ENCODE measurements at places on chromosomes 4 and X.

- no peak for DNase-seq
Measured at GRCh38 chr4:1241466-1241935, 7.4 kb downstream of the CTBP1 start.

GRCh38 chrX:7926914-7927258 lies 327 bp downstream of the PNPLA4 start:
- no peak for DNase-seq

- DNase-seq: no peak
Measured at GRCh38 chr4:78756137-78756536, 20.0 kb upstream of the BMP2K start.

DNA sequence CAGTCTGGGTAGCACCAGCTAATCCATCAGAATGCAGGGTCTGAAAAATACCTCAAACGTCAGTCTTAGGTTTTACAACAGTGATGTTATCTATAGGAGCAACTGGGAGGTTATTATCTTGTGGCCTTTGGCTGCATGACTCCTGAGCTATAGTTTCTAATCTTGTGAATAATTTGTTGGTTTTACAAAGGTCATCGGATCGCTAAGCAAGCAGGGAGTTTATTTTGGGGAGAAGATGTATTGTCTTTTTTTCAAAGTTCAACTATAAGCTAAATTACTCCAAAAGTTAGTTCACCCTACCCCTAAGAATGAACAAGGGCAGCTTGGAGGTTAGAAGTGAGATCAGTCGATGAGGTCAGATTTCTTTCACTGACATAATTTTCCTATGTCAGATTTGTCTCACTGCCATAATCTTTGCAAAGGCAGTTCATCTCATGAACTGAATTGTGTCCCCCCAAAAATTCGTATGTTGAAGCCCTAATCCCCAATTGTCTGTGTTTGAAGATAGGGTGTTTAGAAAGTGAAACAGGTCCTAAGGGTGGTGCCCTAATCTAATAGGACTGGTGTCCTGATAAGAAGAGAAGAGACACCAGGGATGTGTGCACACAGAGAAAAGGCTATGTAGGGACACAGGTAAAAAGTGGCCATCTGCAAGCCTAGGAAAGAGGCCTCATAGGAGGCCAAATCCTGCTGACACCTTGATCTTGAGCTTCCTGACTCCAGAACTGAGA lies 175.8 kb upstream of the GALNT7 start:
- DNase-seq: no peak

- DNase-seq: no peak
Measured at GRCh38 chrX:13581554-13581953, 12.2 kb downstream of the EGFL6 start.

DNA sequence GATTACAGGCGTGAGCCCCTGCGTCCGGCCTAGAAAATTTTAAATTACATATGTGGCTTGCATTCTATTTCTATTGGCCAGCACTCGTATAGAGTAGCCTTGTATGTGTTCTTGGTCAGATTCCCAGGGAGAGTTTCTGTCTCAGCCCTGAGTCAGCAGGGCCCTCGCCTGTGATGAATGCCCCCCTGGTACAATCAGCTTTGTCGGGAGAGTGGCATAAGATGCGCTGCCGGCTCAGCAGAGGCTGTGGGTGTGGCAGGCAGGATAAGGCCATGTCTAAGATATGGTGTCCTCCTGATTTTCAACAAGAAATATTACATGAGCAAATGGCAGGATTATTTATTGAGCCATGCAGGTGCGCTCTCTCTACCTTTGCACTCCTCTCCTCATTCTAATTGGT lies 1.6 kb upstream of the REELD1 start:
- no peak for DNase-seq

DNA sequence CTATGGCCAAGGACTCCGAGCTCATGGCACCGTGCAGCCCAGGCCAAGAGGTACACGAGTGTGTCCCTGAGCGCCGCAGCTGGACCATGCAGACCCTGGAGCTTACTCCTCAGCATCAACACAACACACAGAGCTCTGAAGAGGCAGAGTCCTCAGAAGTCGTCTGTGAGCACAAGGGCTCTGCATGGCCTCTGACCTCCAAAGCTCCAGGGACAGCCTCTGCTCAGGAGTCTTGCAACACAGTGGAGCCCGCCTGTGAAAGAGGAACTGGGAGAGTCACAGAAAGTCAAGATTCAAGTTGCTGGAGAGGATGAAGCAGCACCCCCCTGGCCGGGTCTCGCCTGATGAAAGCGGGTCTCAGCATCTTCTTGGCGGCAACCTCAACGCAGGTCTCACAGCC lies 2.9 kb downstream of the LRPAP1 start:
- no peak for DNase-seq
